ENCODE measurements at places on chromosomes 7 and 10. TPM values are rescaled to one million over a fixed set of nuclear protein-coding genes. Genes with fewer than 3 reads are reported as not detected.
A peak's percentile ranks its signal among the peaks of the same experiment; 100 is the strongest.

The SRI gene
- 102 TPM for polyA plus RNA-seq

- no peak for DNase-seq
Observed at GRCh38 chr10:34978080-34978479, 112.1 kb downstream of the CUL2 start.

- DNase-seq, result no peak
Observed at GRCh38 chr10:17062009-17062408, 67.6 kb downstream of the CUBN start.

DNA sequence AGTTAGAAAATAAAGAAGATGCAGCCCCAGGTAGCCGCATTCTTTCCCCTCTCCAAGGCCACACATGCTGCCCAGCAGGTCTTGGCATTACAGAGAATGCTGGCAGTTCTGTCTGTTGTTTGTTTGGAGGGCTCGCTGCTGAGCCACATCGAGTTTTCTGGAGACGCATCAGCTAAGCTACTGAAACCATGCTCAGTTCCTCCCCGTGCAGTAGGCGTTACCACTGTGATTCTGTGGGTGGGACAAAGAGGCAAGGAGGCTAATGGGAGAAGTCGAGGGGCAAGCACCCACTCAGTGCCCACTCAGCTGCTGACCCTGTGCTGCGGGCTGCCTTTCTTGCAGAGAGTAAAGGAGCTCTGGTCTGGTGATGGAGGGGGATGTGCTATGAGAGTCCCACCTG, 15.5 kb upstream of the GTPBP4 start:
- DNase-seq, result no peak

- DNase-seq, result no peak
Observed at GRCh38 chr7:70029993-70030392, 431.7 kb downstream of the AUTS2 start.

DNA sequence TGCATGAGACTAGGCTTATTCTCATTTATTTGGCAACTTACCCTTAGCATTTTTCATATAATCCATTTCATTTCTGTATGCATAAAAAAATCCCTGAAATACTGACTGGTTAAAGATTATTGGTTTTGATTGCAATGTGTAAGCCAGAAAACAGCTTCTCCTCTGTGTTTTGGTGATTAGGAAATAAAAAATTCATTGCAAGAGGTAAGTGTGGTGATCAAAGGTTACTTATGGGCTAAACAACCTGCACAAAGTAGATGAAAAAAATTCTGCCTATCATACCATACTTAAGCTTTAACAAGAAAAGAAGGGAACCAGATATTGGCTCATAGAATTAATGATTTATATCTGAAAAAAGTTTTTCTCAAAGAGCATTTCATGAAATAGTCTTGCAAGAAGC, 64.0 kb upstream of the TMEM168 start:
- no peak for DNase-seq

DNA sequence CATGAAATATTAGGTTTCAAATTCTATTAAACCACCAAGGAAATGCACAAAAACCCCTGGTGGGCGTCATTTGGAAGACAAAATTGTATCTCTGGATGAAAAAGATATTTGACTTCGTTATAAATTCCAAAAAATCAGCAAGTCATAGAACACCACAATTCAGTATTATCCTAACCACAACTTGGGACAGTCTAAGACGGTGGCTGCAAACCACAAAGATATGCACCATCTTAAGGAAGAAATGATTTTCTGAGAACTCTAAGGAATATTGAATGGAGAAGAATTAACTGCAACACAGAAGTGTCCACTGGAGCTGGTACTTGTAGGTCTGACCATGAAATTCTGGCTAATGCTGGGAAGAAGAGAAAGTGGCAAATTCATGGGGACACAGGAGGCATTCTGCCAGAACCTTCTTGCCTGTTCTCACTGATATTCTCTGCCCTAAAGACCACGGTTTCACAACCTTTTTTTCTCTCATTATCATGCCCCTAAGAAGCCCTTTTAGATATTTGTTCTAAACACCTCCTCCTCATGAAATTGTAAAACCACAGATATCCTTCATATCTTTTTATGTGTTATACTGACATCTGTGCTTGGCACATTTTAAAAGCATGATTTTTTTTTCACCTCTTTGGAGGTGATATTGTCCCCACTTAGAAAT, 92.9 kb downstream of the SFMBT2 start:
- DNase-seq, result no peak

The MAGI2 gene
- polyA plus RNA-seq, result 1.2 TPM

The ZNF365 gene
- 3.7 TPM for polyA plus RNA-seq

The AKR1C3 gene
- 0.43 TPM for polyA plus RNA-seq

DNA sequence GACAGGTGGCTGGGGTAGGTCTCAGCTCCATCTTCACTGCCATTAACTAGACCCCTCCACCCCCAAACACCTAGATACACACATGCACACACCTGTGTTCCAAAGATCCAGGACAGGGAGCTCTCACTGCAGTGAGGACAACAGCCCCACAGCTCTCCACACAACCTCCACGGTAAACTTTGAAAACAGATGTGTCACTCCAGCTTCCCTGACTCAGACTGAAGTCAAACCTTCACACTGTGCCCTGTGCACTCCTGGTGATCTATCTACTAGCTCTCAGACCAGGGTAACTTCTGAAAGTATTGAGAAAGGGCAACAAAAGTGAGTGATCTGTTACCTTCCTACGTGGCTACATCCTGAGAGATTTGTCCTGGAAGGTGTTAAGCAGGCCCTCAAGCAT, 519.8 kb downstream of the XPNPEP1 start:
- DNase-seq, result no peak

The GNG11 gene
- polyA plus RNA-seq, result 9.3 TPM

- no peak for DNase-seq
Observed at GRCh38 chr10:30456266-30456665, 22.3 kb downstream of the MAP3K8 start.

GRCh38 chr7:54802114-54802513, 43.1 kb upstream of the SEC61G start:
- DNase-seq, result no peak

DNA sequence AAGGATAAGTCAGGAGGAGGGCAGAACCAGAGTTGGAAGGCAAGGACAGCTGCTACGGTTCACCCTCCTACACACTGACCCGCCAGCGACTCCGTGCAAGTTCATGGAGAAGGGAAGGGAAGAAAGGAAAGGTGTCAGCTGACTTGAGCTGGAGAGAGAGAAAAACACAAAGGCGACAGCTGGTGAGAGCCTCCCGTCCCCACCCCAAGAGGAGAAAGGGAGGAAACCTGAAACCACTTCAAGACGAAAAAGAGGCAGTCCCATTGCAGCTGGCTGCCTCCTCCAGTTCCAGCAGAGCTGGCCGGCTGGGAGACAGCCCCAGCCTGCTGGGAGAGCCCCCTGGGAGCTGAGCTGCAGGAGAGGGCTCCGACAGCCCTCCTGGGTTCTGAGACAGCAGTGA, 75.2 kb downstream of the PARD3 start:
- DNase-seq, result peak; percentile 57

DNA sequence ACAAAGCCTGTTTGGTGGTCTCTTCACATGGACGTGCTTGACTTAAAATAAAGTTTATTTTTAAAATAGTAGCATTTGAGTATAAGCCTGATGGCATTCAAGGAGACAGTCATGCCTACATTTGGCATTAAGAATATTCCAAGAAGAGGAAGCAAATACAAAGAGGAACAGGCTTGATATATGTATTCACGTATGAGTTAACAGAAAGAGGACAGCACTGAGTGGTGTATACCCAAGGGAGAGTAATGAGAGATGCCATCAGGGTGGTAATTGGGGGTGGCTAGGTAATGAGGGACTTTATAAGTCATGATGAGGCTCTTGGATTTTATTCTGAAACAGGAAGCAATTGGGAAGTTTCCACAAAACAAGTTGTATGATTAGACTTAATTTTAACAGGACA, 363.3 kb downstream of the SEMA3D start:
- no peak for DNase-seq

The TAC1 gene
- not detected for polyA plus RNA-seq

- DNase-seq, result no peak
Observed at GRCh38 chr10:113259576-113260226, 293.2 kb upstream of the HABP2 start.

DNA sequence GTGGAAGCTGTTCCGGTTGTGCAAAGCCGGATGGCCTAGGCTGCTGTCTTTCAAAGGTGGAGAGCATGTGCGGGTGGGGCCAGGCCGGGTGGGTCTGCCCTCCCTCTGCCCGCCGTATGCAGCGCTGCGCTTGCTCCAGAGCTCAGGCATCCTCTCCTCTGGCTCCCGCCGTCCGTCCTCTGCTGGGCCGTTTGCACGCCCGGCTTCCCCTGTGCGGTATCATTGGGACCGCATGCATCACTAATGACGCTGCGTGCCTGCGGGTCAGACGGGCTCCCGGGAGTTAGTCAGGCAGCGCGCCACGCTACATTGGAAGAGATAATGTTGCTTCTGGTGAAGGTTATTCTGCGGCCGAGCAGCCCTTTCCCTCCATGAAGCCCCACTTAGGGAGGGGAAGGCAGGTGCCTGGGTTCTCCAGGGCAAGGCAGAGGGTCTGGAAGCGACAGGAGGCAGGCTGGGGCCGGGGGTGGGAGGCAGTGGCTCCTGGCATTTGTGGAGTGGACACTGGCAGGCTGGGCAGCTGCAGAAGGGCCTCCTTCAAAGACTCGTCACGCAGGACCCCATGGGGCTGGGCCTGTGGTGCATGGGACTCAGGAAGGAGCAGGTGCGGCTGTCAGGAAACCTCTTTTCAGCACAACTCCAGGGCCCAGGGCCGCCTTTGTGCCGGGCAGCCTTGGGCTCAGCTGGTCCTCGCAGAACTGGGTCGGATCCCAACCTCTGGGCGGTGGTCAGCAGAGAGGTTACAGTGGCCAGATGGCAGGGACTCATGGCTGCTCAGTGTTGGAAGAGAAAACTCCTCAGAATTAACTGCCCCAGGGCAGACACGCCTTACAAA, 318.5 kb downstream of the WDR37 start:
- no peak for DNase-seq

The ODAD2 gene
- 3.9 TPM for polyA plus RNA-seq

DNA sequence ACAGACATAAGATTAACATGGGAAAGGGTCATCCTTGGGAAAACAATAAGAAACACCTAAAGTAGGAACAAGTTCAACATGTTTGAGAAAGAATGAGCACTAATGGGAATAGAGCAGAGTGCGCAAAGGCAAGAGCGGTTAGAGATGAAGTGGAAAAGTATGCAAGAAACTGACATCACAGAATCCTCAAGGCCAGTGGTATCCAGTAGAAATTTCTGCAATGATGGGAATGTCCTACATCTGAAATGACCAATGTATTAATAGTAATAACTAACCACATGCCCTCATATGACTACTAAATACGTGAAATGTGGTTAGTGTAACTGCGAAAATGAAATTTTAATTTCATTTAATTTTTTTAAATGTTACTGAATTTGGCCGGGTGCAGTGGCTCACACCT, 54.8 kb downstream of the TFEC start:
- no peak for DNase-seq

GRCh38 chr7:5692112-5692844, 89.2 kb downstream of the RNF216 start:
- DNase-seq, result peak; percentile 99

The INHBA gene
- polyA plus RNA-seq, result 33.4 TPM

DNA sequence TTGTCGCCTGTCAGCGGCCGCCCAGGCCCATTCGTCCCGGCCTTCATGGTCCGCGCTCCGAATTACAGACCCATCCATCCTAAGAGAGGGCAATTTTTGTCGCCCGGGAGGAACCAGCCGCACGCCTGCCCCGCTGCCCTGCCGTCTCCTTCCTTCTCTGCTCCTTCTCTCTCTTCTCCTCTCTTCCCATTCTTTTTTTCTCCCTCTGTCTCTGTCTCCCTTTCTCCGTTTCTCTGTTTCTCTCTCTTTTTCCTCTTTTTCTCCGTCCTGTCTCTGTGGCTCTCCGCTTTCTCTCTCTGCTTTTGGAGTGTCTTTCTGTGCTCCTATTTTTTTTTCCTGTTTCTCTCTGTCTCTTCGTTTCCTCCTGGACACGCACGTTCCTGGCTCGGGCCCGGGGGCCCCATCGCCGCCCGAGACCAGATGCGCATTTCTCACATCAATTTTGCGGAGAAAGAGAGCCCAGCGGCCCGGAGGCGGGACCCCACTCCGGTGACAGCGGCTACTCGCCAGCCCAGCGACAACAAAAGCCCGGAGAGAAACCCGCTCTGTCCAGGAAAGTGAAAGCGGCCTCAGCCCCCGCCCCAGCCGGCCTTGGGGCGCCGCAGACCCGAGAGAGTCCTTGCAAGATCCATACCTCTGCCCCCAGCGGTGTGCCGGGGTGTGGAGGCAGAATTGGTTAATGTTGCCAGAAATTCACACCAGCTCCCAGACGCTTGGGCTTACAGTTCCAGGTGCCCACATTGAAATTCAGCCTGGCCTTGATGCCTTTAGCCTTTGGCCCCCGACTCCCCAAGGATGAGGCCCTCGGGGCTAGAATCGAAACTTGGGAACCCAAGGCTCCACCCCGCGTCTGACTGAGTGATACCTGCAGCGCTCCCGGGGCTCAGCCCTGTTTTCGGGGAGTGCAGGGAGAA, 4.1 kb downstream of the LBX1 start:
- no peak for DNase-seq

- DNase-seq, result no peak
Observed at GRCh38 chr10:127349737-127350136, 153.3 kb upstream of the INSYN2A start.

- DNase-seq, result no peak
Observed at GRCh38 chr10:13681960-13682359, 95.2 kb downstream of the PRPF18 start.

DNA sequence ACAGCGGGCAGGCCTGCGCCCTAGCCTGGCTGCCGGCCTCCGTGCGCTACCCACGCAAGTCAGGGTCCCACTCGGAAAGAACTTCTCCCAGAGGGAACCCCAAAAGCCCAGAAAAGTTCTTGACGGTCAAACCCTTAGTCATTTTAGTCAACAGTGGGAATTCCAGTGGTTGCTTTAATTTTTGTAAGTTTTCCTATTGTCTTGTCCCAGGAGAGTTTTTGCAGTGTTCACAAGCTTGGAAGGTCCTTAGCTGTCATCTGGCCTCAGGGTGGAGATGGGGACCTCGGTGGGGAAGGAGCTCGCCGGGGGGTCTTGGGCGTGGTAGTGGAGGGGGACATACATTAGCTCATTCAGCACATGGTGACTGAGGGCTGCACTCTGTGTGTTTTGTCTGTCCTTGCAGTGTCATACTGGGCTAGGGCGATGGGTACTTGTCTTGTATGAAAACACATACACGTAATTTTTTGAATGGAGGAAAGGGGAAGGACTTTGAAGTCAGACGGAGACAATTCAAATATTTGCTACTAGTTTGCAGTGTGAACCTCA, 736 bp downstream of the MINDY4 start:
- no peak for DNase-seq

DNA sequence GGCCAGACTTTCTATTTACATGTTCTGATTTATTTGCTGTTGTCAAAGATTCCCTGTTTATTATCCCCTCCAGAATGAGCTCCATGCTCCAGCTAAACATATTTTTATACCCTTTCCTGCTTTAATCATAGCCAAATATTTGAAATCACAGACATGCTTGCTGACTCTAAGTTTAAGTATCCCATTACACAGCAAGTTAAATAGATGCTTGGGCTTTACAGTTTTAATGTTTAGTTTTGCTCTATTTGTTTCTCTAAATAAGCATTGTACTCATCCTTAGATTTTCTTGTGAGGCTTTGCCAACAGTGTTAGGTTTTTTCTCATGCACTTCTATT, 196.8 kb downstream of the TAX1BP1 start:
- DNase-seq, result no peak
